ENCODE measurements at places on chromosomes 1 and 21.

GRCh38 chr1:36150296-36151133 lies 1.2 kb upstream of the TRAPPC3 start:
- DNase-seq: peak; percentile 87

DNA sequence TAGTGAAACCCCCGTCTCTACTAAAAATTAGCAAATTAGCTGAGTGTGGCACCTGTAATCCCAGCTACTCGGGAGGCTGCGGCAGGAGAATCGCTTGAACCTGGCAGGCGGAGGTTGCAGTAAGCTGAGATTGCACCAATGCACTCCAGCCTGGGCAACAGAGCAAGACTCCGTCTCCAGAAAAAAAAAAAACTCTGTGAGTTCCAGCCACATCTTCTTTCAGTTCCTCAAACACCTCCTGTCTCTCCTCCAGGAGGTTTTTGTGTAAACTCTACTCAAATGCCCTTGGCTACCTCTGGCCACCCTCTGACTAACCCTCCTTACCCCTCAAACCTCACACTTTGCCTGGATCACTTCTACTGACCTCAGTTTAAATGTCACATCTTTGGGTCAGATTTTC lies 38.1 kb downstream of the RCSD1 start:
- DNase-seq: no peak

- DNase-seq: no peak
Measured at GRCh38 chr1:29249951-29250581, 13.7 kb downstream of the PTPRU start.

DNA sequence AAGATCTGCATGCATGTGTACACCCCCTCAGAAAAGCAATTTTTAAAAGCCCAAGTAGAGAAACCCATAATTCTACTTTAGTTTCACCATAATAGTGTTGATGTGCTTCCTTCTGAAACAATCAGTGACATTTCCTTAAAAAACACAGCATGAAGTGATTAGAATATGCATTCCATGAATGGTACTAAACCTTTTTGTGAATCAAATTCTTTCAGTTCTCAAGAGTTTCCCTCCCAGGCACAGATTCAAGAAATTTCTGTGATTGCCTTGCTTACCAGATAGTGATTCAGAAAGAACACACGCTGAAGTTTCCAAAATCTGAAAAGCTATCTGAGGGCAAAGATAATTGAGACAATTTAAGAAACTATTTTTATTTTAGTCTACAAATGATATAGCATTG lies 136.4 kb upstream of the ADGRL2 start:
- no peak for DNase-seq

- DNase-seq: no peak
Measured at GRCh38 chr1:36137776-36138175, 11.5 kb downstream of the TRAPPC3 start.

DNA sequence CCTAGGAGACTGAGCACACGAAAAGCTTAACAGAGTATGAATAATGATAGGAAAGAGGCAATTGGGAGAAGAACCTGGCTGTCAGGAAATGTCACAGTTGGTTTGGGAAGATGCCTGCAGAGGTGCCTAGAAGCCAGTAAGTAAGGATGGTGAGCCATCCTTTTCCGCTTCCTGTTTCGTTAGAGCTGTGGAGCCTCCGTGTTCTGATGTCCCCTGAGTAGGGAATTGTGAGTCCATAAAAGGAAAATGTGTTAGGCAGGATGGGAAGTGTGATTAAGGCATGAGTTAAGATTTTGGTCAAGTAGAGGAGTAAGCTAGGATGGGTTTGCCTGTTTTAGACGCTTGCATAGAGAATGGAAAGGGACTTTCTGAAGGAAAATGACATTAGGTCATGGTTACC lies 9.0 kb downstream of the CLIC4 start:
- no peak for DNase-seq

DNA sequence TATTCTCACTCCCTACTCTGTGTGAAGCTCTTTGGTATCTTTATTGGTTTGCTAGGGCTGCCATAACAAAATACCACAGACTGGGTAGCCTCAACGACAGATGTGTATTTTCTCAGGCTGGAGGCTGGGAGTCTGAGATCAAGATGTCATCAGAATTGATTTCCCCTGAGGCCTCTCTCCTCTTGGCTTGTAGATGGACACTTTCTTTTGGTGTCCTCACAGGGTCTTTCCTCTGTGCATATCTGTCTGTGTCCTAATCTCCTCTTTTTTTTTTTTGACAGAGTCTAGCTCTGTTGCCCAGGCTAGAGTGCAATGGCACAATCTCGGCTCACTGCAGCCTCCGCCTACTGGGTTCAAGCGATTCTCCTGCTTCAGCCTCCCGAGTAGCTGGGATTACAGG lies 71.4 kb upstream of the KCNJ6 start:
- no peak for DNase-seq

DNA sequence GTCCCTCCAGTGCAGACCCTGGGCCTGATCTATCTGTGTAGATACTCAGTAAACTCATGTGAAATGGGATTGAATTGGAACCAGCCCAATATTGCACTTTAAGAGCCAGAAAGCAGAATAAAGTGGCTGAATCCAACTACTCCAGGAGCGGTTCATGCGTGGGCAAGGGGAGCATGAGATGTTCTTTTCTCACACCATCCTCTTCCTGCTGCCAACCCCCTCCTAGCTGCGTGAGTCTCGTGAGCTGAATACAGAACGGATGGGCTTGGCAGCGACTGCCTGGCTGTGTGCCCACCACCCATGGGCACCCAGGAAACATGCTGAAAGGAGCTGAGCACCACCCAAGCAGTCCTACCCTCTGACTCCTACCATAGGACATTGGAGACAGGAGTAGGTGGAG lies 128.3 kb downstream of the ELAVL4 start:
- DNase-seq: no peak

- DNase-seq: no peak
Measured at GRCh38 chr1:169390303-169390702, 22.3 kb downstream of the BLZF1 start.

- no peak for DNase-seq
Measured at GRCh38 chr1:173485401-173485800, 8.3 kb downstream of the PRDX6 start.

GRCh38 chr1:180956028-180956640 lies 43.4 kb downstream of the KIAA1614 start:
- DNase-seq: no peak

GRCh38 chr1:117904485-117904884 lies 24.9 kb downstream of the GDAP2 start:
- no peak for DNase-seq

- DNase-seq: no peak
Measured at GRCh38 chr21:42123219-42123908, 52.2 kb downstream of the UMODL1 start.

- DNase-seq: no peak
Measured at GRCh38 chr1:91789273-91789997, 96.5 kb downstream of the TGFBR3 start.

DNA sequence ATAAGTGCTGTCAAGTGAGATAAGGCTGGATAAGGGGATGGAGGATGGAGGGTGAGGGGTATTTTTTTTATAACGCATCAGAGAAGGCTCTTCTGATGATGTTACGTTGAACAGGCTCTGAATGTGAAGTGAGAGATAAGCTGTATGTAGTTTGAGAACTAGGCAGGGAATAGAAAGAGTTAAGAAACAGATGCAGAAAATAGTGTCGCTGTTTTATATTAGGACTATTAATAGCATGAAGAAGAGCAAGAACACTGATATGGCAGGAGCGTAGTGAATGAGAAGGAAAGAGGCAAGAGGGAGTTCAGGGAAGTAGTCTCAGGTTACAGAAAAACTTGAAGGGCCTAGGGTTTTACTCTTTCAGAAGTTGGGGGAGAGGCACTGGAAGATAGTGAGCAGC lies 59.8 kb downstream of the GPR88 start:
- DNase-seq: no peak

DNA sequence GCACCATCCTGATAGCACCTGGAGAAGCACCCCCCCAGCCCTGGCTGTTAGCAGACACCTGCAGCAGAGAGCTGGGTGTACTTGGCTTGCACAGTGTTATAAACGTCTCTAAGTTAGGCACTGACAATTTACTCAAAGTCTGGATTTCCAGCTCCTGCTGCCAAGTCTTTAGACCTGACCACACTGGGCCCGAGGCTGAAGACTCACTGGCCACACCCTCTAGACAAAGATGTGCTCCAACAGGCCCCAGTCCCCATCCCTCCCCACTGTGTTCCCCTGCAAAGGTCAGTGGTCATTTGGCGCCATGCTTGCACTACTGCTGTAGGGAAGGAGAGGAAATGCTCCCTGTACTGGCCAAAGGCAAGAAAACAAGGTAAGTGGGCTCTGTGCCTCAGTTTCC lies 31.1 kb downstream of the PADI6 start:
- DNase-seq: no peak

DNA sequence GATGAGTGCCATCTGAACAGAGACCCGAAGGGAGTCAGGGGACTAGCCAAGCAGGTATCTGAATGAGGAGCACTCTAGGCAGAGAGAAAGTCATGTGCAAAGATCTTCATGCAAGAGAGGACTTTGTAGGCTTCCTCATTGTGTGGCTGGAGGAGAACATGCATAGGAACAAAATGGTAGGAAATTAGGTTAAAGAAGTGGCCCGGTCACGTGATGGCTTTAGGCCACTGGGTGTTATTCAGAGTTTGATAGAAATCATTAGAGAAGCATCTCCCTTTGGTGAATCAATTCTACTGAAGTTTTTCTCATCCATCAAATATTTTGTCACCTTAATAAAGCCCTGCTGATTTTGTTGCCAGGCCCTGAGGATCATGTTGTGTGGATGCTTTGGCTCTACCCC lies 45.8 kb upstream of the KCTD3 start:
- no peak for DNase-seq

DNA sequence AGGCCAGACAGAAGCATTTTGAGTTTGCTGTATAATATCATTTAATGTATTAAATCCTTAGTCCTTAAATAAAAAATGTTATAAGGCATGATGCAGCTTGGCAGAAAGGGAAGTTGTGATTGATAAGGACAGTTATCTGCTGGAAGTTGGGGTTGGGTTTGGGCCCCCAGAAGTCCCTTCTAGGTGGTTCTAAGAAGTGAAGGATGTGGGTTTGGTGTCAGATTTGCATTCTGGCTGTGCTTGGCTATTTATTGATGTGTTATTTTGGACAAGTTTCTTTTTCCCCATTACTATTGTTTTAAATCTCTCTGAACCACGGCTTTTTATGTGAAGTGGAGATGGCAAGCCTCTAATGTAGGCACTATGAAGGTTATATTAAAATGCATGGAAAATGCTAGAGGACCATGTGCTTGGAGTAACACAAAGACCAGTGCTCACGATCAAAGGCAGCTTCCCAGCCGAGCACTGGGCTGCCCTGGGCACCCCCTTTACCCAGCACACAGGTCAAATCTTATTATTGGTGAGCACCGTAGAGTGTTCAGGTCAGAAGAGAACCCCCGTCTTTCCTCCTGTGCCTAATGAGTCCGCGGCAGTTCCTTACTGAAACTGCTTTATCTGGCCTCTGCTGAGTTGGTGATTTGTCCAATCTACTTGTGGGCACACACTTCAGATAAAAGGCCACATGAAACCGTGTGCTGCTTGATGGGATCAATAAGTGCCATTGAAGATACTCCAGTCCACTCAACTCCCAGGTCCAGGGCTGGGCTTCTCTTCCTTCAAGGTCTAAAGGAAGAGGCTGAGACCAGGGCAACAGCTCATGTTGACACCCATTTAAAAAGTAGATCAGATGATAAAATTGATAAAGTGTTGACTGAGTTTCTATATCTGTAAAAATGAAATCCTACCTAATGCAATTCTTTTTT lies 212.0 kb downstream of the PRDM2 start:
- no peak for DNase-seq

DNA sequence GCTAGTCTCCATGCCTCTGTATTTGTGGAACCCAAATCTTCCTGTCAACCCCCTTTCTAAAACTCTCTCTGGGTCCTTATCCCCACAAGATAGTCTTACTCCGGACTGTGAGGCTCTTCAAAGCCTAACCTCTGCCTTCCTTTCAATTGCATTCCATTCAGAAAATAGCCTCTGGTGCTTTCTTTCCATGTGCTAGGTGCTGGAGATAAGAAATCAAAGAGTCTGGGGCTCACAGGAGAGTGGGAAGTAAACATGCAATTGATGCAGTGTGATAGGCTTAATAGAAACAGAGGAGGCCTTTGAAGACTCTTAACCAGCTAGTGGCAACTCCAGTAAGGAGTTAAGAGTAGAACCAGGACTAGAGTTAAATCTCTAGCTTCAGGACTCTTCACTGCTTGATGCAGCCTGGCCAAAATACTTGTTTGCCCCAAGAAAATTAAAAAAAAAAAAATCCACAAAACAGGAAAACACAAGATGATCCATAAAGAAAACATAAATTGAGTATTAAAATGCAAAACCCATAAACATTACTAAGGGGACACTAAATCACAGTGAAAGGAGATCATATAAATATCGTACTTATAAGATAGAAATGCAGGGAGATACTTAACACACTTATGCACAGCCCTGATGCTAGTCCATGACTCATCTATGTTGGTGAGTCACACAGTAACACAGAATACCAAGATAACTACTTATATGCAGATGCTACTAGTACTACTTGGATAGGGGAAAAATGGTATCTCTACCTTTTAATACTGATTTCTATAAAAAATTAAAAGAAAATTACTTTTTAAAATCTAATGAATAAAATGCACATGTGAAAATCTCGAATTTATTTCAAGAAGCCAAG lies 341.5 kb downstream of the KCNH1 start:
- peak; percentile 43 for DNase-seq

- no peak for DNase-seq
Measured at GRCh38 chr1:14083277-14083676, 383.3 kb downstream of the PRDM2 start.

GRCh38 chr1:9481048-9481447 lies 58.2 kb upstream of the SLC25A33 start:
- no peak for DNase-seq

- no peak for DNase-seq
Measured at GRCh38 chr1:228273720-228274451, 66.0 kb downstream of the OBSCN start.

DNA sequence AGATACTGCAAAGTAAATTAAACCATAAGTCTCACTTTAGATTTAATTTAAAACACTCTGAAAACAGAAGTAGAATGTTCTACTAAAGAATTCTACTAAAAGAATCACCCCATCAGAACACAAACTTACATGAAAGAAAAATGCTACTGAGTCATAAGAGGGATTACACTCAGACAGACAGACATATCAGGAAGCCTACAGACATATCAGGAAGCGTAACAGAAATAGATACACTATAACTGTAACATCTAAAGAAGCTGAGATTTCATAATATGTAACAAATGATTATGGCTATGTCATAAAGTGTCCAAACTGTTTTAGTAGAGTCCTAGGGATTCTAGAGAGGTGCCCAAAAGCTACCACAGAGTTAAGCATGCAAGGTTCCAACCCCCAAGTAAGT lies 23.9 kb downstream of the FOXJ3 start:
- DNase-seq: no peak

GRCh38 chr1:62343911-62344310 lies 24.7 kb upstream of the KANK4 start:
- DNase-seq: no peak
